Activated CD4-positive, alpha-beta T cell treated with anti-CD3 and anti-CD28 coated beads, Interleukin-2, amount 10 ng/mL, durations not matched to agents 7 days and 5 days (primary cell): ENCODE measurements at places on chromosomes 3 and 15. TPM values are rescaled to one million over a fixed set of nuclear protein-coding genes. Genes with fewer than 3 reads are reported as not detected.
A peak's percentile ranks its signal among the peaks of the same experiment; 100 is the strongest.

FAM81A gene
- 0.73 TPM for total RNA-seq

GUCA1C gene
- not detected for total RNA-seq

RETNLB gene
- not detected for total RNA-seq

RTP3 gene
- not detected for total RNA-seq

GRCh38 chr15:45456212-45457106, 66.1 kb downstream of the SLC30A4 start:
- peak overlapping the region; percentile 79 for H3K27ac ChIP-seq
- H3K4me1 ChIP-seq = peaks cover 56% of the 10 kb centered on the region
- H3K36me3 ChIP-seq = peaks cover 2% of the 10 kb centered on the region
- H3K4me3 ChIP-seq = peak overlapping the region; percentile 70

- no peak overlapping the region for H3K27ac ChIP-seq
- no peak for DNase-seq
- no peaks in the 10 kb centered on the region for H3K4me1 ChIP-seq
- H3K4me3 ChIP-seq = no peak overlapping the region
- H3K27me3 ChIP-seq = peaks cover 1% of the 10 kb centered on the region
Measured at GRCh38 chr15:80578206-80578595, 116.9 kb upstream of the ABHD17C start.

DNA sequence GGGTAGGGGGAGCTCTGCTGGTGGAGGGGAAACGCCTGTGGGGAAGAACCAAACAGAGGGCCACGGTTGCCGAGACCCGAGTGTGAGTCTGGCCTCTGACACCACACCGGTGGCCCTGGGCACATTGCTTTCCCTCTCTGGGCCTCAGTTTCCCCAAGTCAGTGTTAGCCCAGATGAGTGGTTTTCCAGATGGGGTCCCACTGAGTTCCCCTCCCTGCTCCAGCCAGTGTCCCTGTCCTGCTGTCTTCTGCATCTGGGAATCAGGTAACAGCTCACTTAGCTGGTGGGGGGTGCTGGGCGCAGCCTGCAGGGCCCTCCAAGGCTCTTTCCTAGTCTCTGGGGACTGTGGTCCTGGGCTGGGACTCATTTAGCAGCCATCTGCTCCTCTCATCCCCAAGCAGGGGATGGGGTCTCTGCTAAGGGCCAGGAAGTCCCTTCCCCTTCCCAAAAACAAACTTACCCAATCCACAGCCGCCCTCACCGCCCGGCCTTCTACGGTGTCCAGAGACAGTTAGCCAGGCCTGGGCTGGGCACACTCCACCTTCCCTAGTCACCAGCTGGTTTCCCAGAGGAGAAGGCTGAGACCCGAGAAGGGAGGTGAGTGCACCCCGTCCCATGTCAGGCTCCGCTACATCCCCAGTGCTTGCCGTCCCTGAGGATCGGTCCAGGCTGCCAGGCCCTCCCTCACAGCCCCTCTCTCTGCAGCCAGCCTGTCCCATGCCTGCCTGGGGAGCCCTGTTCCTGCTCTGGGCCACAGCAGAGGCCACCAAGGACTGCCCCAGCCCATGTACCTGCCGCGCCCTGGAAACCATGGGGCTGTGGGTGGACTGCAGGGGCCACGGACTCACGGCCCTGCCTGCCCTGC, 676 bp downstream of the GP9 start:
- H3K36me3 ChIP-seq = no peaks in the 10 kb centered on the region
- peaks cover 9% of the 10 kb centered on the region for H3K4me1 ChIP-seq
- no peak for DNase-seq
- H3K4me3 ChIP-seq = no peak overlapping the region

DNA sequence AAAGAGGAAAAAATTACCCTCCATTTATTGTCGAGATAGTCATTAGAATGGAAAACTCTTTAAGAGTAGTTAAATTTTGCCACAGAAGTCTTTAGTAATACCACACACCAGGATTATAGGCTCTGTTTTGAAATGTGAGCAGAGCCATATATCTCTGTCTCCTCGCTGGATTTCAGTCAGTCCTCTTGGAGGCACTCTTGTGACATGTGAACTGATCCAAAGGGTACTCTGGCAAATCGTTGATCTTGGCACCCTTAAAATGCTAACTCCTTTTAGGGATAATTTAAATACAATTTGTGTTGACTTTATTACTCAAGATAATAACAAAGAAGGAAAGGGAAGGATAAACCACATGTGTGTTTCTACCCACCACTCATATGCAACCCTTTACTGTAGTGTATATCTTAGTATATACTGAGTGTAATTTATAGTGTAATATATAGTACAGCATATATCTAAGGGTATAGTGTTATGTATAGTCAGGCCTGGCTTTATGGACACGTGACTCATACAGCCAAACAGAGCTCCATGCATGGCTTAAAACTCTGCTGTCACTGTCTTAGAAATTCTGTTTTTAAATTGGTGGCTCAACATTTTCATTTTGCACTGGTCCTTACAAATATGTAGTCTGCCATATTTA, 12.3 kb upstream of the KPNA4 start:
- H3K27ac ChIP-seq = no peak overlapping the region
- no peak overlapping the region for H3K4me3 ChIP-seq
- peaks cover 26% of the 10 kb centered on the region for H3K27me3 ChIP-seq
- no peaks in the 10 kb centered on the region for H3K4me1 ChIP-seq
- no peaks in the 10 kb centered on the region for H3K36me3 ChIP-seq

DNA sequence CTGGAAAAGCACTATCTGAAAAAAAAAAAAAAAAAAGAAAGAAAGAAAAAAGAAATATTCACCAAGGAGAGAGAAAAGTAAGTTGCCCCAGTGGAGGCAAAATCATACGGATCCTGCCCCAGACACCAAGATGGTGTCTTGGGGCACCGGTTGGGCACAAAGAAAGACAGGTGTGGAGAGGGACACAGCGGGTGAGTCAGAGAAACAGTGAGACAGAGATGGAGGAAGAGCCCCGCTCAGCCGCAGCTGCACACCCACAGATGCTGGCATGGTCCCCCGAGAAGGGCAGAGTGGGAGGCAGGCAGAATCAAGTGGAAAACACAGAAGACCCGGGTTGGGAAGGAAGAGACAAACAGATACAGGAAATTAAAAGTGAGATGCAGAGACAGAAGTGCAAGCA, 129.7 kb upstream of the SMAD3 start:
- H3K27ac ChIP-seq = no peak overlapping the region
- DNase-seq = no peak
- H3K4me1 ChIP-seq = peaks cover 13% of the 10 kb centered on the region
- no peak overlapping the region for H3K4me3 ChIP-seq

GRCh38 chr3:137992592-137992991, 17.4 kb upstream of the CLDN18 start:
- peaks cover 9% of the 10 kb centered on the region for H3K27me3 ChIP-seq
- no peak overlapping the region for H3K4me3 ChIP-seq
- DNase-seq = no peak
- H3K27ac ChIP-seq = no peak overlapping the region
- no peaks in the 10 kb centered on the region for H3K36me3 ChIP-seq

DNA sequence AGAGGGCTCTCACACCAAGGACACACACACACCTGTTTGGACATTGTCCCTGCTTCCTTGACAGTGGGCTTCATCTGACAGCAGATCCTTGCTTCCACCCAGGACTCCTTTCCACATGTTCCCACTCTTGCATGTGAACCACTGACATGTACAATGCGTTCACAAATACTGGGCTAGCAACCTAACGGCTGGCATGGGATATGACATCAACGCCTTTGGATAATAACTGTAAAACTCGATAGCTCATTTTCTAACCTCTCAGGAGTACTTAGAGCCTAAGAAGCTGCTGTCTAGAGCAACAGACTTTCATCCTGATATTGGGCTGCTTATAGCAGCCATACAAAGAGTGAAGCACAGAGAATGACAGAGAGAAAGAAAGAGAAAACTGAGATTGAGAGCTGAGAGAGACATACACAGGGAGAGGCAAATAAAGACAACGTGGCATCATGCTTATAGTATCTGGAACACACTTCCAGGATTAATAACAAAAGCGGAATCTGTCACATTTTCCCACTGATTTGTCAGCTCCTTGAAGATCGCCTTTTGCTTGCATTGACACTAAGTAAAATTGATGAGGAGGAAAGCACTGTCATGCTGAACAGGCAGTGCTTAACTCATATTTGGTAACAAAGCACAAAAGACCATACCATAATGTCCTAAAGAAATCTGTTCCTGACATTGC, 1.7 kb downstream of the GUCA1C start:
- no peaks in the 10 kb centered on the region for H3K36me3 ChIP-seq
- no peak overlapping the region for H3K27ac ChIP-seq
- H3K4me3 ChIP-seq = no peak overlapping the region
- DNase-seq = no peak

GRCh38 chr3:134623615-134624245, 27.1 kb downstream of the KY start:
- H3K4me1 ChIP-seq = no peaks in the 10 kb centered on the region
- H3K27ac ChIP-seq = no peak overlapping the region
- no peak for DNase-seq
- H3K4me3 ChIP-seq = no peak overlapping the region
- no peaks in the 10 kb centered on the region for H3K36me3 ChIP-seq

DNA sequence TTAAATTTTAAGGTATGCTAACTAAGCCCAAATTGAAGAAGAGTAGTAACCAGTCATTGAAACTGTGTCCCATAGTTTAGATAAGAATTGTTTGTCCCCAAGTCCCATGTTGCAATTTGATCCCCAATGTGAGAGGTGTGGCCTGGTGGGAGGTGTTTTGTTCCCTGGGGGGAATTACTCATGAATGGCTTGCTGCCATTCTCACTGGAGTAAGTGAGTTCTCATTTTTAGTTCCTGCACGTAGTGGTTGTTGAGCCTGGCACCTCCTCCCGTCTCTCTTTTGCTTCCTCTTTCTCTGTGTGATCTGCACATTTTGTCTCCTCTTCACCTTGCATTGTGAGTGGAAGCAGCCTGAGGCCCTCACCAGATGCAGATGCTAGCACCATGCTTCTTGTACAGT, 1271.0 kb downstream of the NSUN3 start:
- DNase-seq = no peak
- no peaks in the 10 kb centered on the region for H3K4me1 ChIP-seq
- no peak overlapping the region for H3K4me3 ChIP-seq
- H3K36me3 ChIP-seq = no peaks in the 10 kb centered on the region
- no peak overlapping the region for H3K27ac ChIP-seq

DNA sequence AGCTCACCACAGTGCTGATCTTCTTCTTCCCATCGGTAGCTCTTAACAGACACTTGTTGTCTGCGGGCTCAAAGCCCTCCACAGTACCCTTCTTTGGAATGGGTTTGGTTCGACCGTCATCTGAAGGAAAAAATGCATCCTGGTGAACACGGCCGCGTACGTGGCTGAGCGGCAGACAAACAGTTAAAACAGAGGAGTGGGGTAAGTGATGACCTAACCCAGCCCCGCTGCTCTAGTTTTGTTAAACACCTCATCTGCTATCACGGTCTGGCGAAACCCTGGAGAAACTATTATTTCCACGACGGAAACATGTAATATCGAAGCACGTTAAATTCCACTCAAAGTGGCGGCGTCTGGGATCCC, 725 bp downstream of the SRP14 start:
- DNase-seq = no peak
- no peaks in the 10 kb centered on the region for H3K27me3 ChIP-seq
- peaks cover 51% of the 10 kb centered on the region for H3K4me1 ChIP-seq
- peak overlapping the region; percentile 96 for H3K27ac ChIP-seq

GRCh38 chr3:125054062-125054448, 1.7 kb downstream of the HEG1 start:
- DNase-seq = no peak
- peaks cover 57% of the 10 kb centered on the region for H3K4me1 ChIP-seq
- peak overlapping the region; percentile 85 for H3K27ac ChIP-seq
- H3K36me3 ChIP-seq = peaks cover 21% of the 10 kb centered on the region

DNA sequence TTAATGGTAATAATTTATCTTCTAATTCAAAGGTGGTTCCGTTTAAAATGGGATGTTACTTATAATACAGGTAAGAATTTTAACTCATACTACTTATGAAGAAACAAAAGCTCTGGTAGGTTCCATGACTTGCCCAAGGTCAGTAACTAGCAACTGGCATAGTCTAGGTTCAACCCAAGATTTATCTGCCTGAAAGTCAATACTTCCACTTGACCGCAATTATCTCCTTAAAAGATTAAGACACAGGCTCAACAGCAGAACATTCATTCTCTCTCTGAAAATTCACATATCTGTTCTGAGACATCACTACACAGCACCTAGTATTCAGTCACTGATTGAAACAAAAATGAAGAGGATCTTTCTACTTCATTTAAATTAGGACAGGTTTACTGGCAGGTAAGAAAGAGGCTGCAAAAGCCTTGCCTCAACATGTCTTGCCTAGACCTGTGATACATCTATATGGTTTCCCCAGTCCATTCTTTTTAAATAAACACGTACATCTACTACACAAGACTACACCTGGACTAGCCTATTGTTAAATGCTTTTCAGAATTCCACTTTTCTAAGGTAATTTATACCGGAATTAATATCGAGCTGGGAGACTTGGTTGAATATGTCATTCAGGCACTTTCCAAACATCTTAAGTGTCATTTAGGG, 1.2 kb downstream of the CSNK1G1 start:
- peak overlapping the region; percentile 92 for H3K4me3 ChIP-seq
- no peak for DNase-seq
- H3K4me1 ChIP-seq = peaks cover 25% of the 10 kb centered on the region
